ENCODE measurements at places on chromosomes 1 and 21.

- H3K27ac ChIP-seq, result no peak overlapping the region
- no peak overlapping the region for H3K4me3 ChIP-seq
- H3K4me1 ChIP-seq, result no peaks in the 10 kb centered on the region
- DNase-seq, result no peak
- no peaks in the 10 kb centered on the region for H3K27me3 ChIP-seq
- H3K36me3 ChIP-seq, result no peaks in the 10 kb centered on the region
These were observed 71.4 kb downstream of the KIF26B start for GRCh38 chr1:245226203-245226499.

GRCh38 chr1:220565670-220566069 lies 37.7 kb downstream of the MARK1 start:
- H3K27ac ChIP-seq, result no peak overlapping the region
- H3K4me1 ChIP-seq, result no peaks in the 10 kb centered on the region
- DNase-seq, result no peak

- no peak overlapping the region for H3K4me3 ChIP-seq
- no peaks in the 10 kb centered on the region for H3K36me3 ChIP-seq
- H3K4me1 ChIP-seq, result peaks cover 29% of the 10 kb centered on the region
These were observed 7.6 kb downstream of the TENT5C start for GRCh38 chr1:117613249-117613968.

DNA sequence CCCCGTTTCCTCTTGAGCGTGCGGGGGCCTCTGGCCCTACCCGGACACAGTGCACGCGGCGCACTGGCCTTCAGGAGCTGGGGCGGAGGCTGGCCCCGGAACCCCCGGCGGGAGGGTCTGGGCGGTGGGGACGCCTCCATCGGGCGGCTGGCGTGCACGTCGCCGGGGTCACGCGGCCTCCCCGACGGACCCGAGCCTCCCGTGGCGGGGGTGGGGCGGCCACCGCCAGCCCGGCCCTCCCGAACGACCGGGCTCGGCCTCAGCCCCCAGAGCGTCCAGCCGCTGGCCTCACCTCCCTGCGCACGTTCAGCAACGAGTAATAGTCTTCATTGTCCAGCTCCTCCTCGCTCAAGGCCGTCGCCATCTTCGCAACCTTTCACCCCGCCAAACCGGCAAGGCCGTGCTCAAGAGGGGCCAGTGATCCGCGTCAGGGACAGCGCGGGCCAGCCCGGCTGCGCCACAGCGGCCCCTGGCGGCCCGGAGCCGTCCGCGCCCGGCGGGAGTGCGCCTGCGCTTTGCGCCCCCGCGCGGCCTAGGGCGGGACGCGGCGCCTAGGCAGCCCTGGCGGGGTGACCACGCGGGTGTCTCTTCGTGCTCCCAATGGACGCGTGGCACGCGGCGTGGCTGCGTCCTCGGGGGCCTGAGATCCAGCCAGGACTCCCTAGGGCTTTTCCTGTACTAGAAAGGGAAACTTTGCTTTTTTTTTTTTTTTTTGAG lies at the start of gene DNAJC11:
Gene DNAJC11 (minus strand): TSS at position 380 of the 717 bp plus-strand sequence. CDS start 16 bp downstream, at position 364.
- DNase-seq, result peak; percentile 87
- H3K27ac ChIP-seq, result peak within 1 kb of the TSS; percentile 76
- H3K4me1 ChIP-seq, result peaks cover 5% of the 10 kb centered on the region
- no peaks in the 10 kb centered on the region for H3K36me3 ChIP-seq
- 0 out of 2 replicates have a peak, but pooled peaks cover 1% of the 10 kb centered on the region for H3K27me3 ChIP-seq

- DNase-seq, result peak; percentile 16
- no peak overlapping the region for H3K27ac ChIP-seq
- no peak overlapping the region for H3K4me3 ChIP-seq
- no peaks in the 10 kb centered on the region for H3K27me3 ChIP-seq
These were observed 882.9 kb upstream of the B3GALT2 start for GRCh38 chr1:194069168-194069830.

GRCh38 chr1:76098845-76099244 lies 24.3 kb downstream of the ST6GALNAC3 start:
- no peak overlapping the region for H3K27ac ChIP-seq
- H3K4me3 ChIP-seq, result no peak overlapping the region
- H3K36me3 ChIP-seq, result no peaks in the 10 kb centered on the region
- no peaks in the 10 kb centered on the region for H3K27me3 ChIP-seq

DNA sequence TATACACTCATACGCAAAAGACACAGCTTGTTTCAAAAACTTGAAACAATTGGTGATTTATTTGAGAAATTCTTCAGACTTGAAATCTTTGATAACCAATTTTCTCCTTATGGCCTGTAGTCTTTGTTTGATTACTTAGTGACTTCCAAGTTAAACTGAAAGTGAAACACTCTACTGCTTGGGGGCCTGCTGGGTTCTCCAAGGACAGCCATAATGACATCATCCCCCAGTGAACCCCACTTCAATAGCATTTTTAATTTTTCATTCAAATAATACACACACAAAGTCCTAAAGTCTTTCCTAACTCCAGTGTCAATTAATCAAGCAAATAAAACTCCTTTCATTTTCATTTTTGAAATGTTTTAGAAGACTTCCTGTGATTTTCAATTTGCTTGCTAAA lies 59.2 kb downstream of the KRTAP19-8 start:
- no peaks in the 10 kb centered on the region for H3K27me3 ChIP-seq
- no peak overlapping the region for H3K27ac ChIP-seq
- no peak overlapping the region for H3K4me3 ChIP-seq
- H3K4me1 ChIP-seq, result no peaks in the 10 kb centered on the region
- H3K36me3 ChIP-seq, result no peaks in the 10 kb centered on the region

DNA sequence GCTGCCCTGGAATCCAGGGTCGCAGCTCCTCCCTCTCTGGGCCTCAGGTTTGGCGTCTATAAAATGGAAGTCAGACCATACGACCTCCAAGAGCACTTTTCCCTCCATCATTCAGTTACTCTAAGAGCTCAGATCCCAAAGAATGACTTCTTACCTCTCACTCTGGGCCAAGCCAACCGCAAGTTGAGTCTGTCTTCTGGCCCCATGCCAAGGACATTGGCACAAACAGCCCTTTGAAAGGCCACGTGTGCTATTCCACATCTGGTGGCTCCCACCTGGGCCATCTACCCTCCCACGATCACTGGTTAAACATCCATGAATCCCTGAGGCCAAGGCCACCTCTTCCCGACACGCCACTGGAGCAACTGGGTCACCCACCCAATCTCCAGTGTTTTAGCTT lies 12.4 kb downstream of the SLC2A7 start:
- DNase-seq, result no peak
- no peak overlapping the region for H3K4me3 ChIP-seq

DNA sequence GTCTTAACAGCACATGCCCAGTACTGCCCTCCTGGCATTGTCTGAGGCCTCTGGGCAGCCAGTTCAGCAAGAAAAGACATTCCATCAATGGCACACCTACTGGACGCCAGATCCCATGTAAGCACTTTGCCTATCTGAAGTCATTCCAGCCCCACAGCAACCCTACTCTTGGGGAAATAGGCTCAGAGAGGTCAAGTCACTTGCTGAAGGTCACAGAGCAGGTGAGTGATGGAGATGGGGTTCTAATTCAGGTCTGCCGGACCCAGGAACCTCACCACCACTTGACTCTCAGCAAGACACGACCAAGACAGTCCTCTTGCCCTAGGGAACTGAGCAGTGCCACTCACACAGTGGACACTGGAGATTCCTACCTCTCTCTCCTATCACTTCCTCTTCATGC lies 79.4 kb downstream of the PAX7 start:
- H3K4me3 ChIP-seq, result no peak overlapping the region
- no peak overlapping the region for H3K27ac ChIP-seq
- H3K4me1 ChIP-seq, result no peaks in the 10 kb centered on the region
- peaks cover 2% of the 10 kb centered on the region for H3K27me3 ChIP-seq
- H3K36me3 ChIP-seq, result no peaks in the 10 kb centered on the region
- DNase-seq, result no peak

DNA sequence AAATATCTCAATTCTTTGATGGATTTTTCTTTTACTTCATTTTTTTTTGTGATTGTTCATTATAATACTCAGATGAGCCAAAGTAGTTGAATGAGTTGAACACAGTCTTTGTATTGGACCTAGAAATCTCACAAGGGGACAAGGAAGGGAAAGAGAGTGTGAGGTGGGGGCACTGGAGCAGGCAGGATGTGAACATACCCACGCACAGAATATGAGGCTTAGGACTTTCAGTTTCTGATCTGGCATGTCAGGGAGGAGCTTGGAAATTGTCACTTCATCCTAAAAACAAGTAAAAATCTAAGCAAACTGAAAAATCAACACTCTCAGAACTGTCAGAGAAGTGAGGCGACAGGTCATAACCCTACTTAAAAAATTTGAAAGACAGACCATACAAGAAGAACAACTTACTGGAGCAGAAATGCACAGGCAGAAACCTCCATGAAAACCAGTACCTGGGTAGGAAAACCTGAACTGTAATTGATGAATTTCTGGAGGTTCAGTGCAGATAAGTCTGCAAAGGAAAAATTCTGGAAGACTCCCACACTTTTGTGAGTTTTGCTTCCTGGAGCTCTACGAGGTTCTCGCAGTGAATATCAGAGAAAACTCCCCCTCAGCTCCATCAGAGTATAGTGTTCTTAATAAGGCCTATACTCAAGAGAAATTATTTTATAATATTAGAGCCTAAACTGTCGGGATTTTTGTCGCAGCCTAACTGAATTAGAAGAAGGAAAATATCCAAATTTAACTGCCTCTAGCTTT lies 3.6 kb upstream of the PTGS2 start:
- H3K27me3 ChIP-seq, result no peaks in the 10 kb centered on the region
- no peak overlapping the region for H3K27ac ChIP-seq
- no peak overlapping the region for H3K4me3 ChIP-seq
- no peak for DNase-seq
- H3K4me1 ChIP-seq, result no peaks in the 10 kb centered on the region

- H3K4me3 ChIP-seq, result no peak overlapping the region
- H3K4me1 ChIP-seq, result peaks cover 16% of the 10 kb centered on the region
- no peaks in the 10 kb centered on the region for H3K27me3 ChIP-seq
- DNase-seq, result peak; percentile 16
These were observed 450.2 kb downstream of the KIF26B start for GRCh38 chr1:245604979-245605378.

DNA sequence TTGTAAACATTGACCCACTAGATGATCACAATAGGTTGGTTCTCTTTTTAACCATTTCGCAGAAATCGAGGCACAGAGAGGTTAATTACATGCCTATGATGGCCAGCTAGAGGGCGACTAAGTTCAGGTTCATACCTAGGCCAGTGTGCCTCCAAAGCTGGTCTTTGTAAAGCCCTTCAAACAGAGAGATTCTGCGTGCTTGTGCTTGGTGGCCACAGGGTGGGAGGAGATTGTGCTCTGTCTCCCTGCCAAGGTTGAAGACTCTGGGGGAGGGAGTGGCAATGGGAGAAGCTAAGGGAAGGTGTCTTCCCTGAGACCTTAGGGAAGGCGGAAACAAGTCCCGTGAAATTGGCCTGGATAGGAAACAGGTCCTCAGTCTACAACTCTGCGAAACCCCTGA lies 59.1 kb upstream of the RBM15 start:
- DNase-seq, result no peak
- H3K36me3 ChIP-seq, result no peaks in the 10 kb centered on the region
- H3K4me3 ChIP-seq, result no peak overlapping the region

DNA sequence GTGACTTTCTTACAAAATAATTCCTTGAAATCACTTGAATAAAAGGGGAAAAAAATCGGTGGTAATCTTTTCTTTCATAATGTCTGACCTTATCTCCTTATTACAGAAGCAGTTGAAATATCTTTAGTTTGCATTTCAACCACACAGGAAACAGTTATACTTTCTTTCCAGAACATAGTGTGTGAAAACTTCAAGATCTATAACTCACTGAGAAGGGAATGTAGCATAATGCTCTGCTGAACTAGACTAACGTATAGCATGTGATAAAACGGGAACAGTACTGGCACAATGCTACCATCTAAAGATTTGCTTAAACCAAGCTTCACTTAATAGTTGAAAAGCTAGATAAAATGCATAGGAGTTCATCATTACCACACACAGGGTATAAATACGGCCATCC lies 45.0 kb downstream of the VAV3 start:
- no peak for DNase-seq
- no peaks in the 10 kb centered on the region for H3K36me3 ChIP-seq
- no peak overlapping the region for H3K27ac ChIP-seq
- no peaks in the 10 kb centered on the region for H3K4me1 ChIP-seq
- no peak overlapping the region for H3K4me3 ChIP-seq

GRCh38 chr1:33497410-33497809 lies 25.0 kb downstream of the ZSCAN20 start:
- no peak overlapping the region for H3K27ac ChIP-seq
- H3K4me1 ChIP-seq, result no peaks in the 10 kb centered on the region
- no peak for DNase-seq
- no peaks in the 10 kb centered on the region for H3K27me3 ChIP-seq
- no peak overlapping the region for H3K4me3 ChIP-seq

DNA sequence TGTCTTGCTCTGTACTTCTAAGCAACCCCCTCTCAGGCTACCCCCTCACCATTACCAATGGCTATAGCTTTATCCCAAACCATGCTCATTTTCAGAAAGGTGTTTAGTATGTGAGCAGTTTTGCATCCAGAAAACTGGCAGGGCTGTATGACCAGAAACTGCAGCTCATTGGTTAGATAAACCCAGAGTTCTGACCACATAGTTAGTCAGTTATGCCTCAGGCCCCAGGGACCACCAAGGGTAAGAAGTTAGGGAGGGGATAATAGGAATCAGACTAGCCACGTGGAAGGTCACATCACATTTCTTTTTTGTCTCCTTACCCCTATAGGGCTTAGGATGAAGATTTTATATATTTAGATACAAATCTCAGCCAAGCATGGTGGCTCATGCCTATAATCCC lies 1.2 kb downstream of the ITGA10 start:
- no peaks in the 10 kb centered on the region for H3K27me3 ChIP-seq
- H3K4me3 ChIP-seq, result no peak overlapping the region
- peaks cover 8% of the 10 kb centered on the region for H3K36me3 ChIP-seq
- H3K27ac ChIP-seq, result no peak overlapping the region
- peak; percentile 36 for DNase-seq
- H3K4me1 ChIP-seq, result peaks cover 7% of the 10 kb centered on the region

Data from IMR-90 (cell line).